GM20000 (cell line): ENCODE measurements at places on chromosomes 12 and 14.

- DNase-seq, result no peak
Observed at GRCh38 chr14:98741523-98741922, 530.5 kb downstream of the BCL11B start.

GRCh38 chr12:90004319-90005074, 295.9 kb upstream of the ATP2B1 start:
- no peak for DNase-seq

- no peak for DNase-seq
Observed at GRCh38 chr12:105860561-105861207, 278.1 kb downstream of the NUAK1 start.

DNA sequence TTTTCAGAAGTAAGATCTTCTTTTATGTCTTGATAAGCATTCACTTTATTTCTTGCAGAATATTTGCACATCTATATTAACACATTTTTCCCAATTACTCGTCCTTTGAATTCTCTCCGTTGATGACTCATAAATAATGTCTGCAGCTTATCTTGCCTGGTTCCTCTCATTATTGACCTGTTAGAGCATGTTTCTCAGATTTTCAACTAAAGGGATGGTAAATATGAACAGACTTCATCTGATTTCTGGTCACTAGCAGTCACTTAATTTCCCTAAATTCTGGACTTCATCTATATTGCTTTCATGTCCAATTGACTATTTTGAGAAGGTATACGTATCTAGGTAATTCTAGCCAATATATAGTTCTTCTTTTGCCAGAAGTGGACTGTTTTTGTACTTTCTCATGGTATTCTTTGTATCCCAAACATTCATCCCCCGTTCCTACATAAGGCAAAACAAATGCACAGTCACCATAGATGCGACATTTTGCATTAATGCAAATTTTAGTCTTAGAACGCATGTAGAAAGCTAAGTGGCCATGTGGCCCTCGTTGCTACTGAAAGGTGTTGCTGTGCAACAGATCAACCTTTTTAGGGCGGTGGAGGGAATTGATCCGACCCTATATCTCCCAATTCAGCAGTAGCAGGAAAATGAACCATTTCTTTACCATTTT, 6.2 kb downstream of the PIK3C2G start:
- DNase-seq, result no peak

DNA sequence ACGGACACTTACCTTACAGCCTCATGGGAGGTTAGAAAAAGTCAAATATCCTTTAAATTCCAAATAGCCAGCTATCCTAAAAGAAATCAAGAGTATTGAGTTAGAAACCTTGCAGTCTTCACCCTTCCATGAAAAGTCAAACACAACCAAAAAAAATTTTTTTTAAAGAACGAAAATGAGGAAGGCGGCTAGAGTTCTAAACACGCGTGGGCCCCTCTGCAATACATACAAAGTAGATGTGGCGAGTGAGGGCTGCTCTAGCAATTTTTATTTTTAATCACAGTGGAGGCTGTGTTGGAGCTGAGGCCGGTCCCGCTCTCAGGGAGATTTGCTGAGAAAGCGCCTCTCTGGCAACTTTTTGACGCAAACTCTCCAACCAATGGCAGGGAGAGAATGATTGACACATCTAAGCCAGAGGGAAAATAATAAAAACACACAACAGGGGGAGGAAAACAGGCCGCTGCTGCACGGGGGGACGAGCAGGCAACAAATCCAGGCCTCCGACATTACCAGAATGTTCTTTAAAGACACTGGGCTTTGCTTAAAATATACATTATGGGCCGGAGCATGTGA, at the start of gene OTX2:
OTX2 (minus strand) TSS at position 333 of the 573 bp plus-strand sequence. CDS start 5,023 bp downstream, outside the sequence.
- DNase-seq, result no peak

DNA sequence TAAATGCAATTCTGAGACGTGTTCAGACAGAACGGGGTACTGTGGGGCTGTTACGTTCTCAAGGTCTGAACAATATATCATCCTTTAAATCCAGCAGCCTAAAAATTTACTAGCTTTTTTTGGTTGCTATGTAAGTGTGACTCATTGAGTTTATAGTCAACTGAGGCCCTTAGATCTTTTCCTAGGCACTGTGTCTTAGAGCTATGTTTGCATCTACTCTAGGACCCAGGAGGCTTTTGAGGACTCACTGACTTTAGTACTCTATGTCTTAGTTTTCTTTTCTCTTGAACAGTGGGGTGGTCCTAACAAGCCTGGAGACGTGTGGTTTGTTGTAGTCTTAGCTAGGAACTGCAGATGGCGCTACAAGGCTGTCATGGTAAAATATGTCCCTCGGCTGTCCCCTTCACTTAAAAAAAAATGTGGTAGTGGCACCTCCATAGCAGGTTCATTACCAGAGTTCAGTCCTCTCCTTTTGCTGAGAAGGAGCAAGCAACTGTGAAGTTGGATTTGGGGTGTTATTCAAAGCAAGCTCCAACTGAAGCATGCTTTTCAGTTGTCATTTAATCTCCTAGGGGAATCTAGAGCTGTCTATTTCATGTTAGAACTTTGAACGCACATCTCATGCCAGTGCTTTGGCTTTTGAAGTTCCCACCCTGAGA, 8.7 kb upstream of the SPATS2 start:
- DNase-seq, result peak; percentile 79

DNA sequence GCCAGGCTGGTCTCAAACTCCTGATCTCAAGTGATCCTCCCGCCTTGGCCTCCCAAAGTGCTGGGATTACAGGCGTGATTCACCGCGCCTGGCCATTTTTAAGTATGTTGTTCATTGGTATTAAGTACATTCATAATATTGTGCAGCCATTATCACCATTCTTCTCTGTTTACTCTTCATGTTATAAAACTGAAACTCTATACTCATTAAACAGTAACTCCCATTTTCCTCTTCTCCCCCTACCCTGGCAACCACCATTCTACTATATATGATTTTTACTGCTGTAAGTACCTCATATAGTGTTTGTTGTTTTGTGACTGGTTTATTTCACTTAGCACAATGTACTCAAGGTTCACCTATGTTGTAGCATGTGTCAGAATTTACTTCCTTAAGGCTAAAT, 23.1 kb downstream of the METAP2 start:
- DNase-seq, result no peak

DNA sequence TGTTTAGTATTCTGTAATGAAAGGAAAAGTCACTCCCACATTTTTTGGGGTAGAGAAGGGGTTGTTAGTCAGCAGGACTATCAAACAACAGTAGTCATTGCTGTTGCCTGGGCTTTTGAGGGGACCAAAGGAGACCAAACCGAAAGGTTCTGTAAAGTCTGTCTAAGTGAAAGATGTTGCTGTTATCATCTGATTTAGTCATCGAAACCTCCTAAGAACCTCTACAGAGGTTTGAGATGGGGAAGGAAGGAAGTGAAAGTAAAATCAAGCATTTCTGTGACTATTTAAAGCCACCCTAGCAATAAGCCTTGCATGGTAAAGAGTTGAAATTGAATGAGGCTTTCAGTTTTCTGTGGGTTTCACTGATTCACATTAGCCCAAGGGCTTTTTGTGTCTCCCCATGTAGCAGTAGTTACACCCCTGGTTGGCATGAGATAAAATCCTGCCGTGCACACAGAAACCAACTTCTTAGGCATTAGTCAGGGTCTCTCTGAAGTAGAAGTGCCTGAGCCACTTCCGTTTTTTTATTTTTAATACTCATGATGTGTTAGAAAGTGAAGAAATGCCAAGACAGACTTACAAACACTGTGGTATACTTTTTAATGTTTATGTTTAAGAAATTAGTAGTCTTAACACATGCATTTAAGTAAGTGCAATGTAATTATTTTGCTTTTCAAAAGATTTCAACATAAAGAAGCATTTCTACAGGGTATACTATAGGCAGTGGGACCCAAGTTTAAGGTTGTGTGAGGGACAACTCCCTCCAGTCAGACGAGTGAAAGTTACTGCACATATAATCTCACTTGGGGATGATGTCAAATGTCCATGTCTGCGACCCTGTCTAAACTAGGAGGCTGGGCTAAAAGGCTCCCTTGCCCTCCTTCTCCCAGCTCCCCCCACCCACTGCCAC, 50.4 kb downstream of the DYRK2 start:
- peak; percentile 77 for DNase-seq

- DNase-seq, result no peak
Observed at GRCh38 chr12:112321245-112321644, 61.0 kb downstream of the HECTD4 start.

DNA sequence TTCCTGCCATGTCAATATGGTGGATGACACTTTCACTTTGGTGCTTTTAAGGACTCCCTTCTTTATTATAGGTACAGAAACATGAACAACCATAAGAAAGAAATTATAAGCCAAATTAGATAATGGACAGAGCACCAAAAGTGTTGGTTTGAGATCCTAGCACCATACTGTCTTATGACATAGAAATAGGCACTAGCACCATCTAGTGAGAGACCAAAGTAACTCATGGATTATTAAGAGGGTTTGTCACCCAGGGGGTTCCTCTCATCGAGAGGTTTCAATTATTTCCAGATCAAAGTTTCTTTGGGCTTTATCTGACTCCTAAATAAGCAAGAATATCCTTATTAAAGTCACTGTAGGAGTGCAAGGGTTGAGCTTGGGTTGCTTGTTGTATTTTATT, 153.0 kb upstream of the DIO2 start:
- peak; percentile 8 for DNase-seq

GRCh38 chr12:85519163-85519562, 239.1 kb downstream of the ALX1 start:
- no peak for DNase-seq

GRCh38 chr12:34607520-34608195, 585.4 kb downstream of the ALG10 start:
- DNase-seq, result no peak

DNA sequence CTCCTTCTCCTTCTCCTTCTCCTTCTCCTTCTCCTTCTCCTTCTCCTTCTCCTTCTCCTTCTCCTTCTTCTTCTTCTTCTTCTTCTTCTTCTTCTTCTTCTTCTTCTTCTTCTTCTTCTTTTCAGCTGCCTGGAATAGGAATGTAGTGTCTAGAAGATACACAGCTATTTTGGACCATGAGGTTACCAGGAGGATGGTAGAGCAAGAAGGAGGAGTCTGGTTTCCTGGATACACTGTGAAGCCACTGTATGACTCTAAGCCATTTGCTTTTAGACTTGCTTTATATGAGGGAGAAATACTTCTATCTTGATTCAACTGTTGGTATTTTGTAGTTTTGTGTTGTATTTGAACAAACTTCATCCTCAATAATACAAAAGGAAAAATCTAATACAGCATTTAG, 3.0 kb upstream of the MYBPC1 start:
- no peak for DNase-seq

DNA sequence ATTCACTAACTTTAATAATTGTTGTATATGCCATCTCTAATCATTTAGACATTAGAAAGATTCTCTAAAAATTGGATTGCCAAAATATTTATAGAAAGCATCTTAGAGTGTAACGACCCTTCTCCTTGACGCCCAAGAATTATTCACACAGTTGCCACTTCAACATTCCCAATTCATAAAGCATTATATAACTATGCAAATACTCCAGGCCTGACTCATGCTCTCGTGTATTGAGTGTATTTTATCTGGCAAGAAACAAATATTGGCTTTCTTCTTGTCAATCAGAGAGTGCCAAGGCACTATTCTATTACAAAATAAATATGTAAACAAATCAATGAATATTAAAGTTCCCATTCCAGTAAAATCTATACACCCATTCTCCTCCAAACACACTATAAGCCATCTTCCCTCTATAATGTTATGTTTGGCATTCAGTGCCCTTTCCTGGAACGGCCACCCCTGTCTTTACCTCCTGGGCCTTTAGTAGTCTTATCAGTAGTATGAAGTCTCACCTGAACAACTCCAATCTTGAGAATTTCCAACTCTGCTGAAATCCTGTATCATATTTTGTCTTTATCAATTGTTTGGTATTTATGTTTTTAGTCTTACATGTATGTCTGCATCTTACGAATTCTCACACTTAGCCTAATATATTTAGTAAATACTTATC, 182.6 kb downstream of the PIK3C2G start:
- DNase-seq, result no peak

- no peak for DNase-seq
Observed at GRCh38 chr14:77339407-77339806, 18.6 kb downstream of the GSTZ1 start.

DNA sequence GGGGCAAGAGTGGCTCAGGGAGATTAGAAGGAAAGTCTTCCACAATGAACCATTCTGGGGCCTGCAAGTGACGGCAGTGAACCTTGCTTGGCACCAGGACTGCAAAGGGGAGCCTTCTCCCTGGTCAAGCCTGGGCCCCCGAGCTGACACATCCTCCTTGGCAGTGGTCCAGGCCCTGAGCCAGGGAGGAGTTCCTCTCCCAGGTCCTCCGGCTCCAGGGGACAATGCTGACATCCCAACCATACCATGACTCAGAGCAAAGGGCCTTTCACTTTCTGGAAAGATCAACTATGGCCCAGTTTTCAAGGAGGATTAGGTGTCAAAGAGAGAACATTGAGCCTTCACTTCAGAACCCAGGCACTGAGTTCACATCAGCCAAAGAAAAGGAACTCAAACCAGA, 756.5 kb upstream of the TBX3 start:
- no peak for DNase-seq

GRCh38 chr12:5947006-5947405, 1.9 kb upstream of the ANO2 start:
- no peak for DNase-seq

DNA sequence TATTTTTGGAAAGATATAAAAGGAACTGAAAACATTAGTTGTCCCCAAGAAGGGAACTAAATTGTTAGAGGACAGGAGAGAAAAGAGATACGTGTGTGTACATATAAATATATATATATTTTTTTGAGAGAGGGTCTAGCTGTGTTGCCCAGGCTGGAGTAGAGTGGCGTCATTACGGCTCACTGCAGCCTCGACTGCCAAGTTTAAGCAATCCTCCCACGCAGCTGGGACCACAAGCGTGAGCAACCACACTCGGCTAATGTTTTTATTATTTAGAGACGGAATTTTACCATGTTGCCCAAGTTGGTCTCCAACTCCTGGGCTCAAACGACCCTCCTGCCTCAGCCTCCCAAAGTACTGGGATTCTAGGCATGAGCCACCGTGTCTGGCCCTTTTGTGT, 16.2 kb upstream of the NOP2 start:
- no peak for DNase-seq

- no peak for DNase-seq
Observed at GRCh38 chr14:56543436-56543835, 36.2 kb upstream of the TMEM260 start.

- no peak for DNase-seq
Observed at GRCh38 chr14:45377166-45377565, 124.2 kb upstream of the MIS18BP1 start.

GRCh38 chr14:100872259-100873095, 31.0 kb downstream of the RTL1 start:
- DNase-seq, result no peak

DNA sequence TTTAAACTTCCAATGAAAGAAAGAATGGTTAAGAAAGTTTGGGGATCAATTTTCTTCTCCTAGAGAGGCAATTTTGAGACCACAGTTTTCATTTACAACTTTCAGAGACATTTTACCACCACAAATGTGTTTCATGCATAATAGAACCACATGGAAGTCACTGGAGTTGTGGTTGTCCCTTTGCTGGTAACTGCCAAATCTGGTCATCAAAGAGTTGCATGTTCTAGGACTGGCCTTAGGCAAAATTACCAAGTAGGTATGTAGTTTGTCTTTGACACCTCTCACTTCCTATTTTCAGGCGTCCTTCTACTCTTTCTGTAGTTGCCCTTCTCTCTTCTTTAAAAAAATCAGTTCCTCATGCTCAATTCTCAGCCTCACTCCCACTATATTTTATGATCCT, 54.3 kb upstream of the TMX1 start:
- peak; percentile 16 for DNase-seq

- no peak for DNase-seq
Observed at GRCh38 chr12:19869413-19869812, 430.1 kb downstream of the AEBP2 start.

GRCh38 chr12:127178052-127178451, 1088.9 kb upstream of the TMEM132C start:
- DNase-seq, result no peak

GRCh38 chr14:97538749-97539410, 741.7 kb downstream of the VRK1 start:
- DNase-seq, result no peak
